ENCODE measurements at places on chromosomes 5 and 9.

DNA sequence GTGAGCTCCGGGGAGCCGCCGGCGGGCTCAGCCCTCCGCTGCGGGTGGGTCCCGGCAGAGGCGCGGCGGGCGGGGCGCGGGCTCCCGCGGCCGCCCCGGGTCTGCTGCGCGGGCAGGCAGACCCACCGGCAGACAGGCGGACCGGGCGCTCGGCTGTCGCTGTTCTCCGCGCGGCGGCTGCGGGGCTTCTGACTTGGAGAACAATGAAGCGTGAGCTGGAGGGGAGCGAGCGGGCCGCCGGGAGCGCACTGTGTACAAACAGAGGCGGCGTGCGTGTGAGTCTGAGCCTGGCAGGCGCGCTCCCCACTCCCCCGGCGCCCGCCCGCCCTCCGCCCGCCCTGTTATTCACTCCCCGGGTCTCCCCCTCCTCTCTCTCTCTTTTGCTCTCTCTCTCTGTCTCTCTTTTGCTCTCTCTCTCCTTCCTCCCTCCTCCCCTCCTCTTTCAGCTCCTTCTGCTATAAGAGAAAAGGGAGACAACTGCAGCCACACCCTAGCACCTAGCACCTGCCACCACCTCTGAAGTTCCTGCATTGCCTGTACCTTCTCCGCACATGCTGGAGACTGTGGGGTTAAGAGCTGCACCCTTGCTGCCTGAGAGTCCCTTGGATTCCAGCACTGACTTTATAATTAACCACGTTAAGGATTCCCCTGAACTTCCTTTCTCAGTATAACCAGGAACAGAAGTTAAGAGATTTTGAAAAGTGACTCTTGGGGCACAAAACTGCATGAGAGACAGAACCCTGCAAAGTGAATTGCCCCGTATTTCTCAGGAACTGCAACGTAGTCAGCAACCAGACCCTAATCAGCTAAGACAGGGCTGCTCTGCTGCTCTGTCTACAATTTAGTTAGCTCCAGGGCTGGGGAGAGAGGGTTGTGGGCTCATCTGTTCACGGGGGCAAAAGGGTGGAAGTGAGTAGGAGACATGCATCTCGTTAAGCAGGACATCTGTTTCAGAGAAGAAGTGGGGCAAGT lies at the start of gene EDIL3:
EDIL3 (minus strand) TSS at position 277 of the 972 bp plus-strand sequence. CDS start 506 bp downstream, outside the sequence.
- peak; percentile 77 for DNase-seq

DNA sequence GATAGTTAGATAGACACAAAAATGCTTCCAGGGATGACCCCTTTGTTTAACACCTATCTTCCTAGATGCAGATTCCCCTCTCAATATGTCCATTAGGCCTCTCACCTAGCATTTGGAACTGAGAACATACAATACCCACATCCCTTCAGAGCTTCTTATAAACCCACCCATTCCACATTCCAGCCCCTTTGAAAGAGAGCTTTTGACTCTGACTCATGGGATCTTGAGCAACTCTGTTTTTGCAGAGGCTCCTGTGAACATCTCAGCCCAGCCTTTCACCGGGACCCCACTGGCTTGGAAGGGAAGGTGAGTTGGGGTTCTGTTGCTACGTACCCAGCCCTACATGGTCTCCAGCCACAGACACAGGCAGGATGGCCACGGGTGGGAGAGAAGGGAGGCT lies 195.5 kb downstream of the FRMD3 start:
- DNase-seq = no peak

- no peak for DNase-seq
Observed at GRCh38 chr9:82128011-82128696, 139.6 kb downstream of the SPATA31D1 start.

- DNase-seq = no peak
Observed at GRCh38 chr9:4301296-4301695, 1.4 kb upstream of the GLIS3 start.

DNA sequence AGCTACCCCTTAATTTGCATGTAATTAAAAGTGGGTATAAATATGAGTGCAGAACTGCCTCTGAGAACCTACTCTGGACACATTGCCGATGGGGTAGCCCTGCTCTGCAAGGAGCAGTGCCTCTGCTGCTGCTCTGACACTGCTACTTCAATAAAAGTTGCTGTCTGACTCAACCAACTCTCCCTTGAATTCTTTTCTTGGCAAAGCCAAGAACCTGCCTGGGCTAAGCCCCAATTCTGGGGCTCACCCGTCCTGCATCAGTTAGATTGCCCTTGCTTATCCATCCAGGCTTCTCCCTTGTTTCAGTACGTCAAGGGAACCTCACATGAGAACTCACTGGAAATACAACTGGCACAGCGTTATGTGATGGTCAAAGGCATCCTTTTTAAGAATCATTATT lies 44.1 kb downstream of the FBXL7 start:
- no peak for DNase-seq

Measured in WTC11 (cell line).